ENCODE measurements at places on chromosomes 12 and 14.

DNA sequence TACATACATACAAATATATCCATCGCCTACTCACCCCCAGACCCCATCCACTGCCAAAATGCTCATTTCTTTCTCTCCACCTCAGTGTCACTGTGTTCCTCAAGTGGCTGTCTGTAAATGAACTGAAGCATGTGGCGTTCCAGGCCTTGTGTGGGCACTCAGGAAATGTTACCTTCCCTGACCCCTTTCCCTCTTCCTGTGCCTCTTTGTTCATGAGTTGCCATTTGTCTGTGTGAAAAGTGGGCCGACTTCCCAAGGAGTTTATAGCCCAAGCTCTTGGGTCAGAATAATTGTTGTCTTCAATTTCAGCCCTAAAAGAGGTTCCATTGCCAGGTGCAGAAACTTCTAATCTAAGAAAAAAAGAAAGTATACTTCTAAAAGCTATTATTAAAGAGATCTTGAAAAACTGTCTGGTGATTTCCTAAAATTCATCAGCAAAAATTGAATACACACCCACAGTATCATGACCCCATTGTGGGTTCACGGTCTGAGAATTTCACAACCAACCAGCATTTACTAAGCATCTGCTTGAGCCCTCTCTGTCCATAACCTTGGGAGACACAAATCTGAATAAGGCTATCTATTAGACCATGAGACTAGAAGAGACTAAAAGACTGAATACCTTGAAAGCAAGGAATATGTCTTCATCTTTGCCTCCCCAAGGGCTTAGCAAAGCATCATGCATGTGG is 201.4 kb upstream of the EEA1 start:
- no peak for DNase-seq

- DNase-seq: no peak
These were observed 746.4 kb upstream of the FLRT2 start for GRCh38 chr14:84783511-84783910.

DNA sequence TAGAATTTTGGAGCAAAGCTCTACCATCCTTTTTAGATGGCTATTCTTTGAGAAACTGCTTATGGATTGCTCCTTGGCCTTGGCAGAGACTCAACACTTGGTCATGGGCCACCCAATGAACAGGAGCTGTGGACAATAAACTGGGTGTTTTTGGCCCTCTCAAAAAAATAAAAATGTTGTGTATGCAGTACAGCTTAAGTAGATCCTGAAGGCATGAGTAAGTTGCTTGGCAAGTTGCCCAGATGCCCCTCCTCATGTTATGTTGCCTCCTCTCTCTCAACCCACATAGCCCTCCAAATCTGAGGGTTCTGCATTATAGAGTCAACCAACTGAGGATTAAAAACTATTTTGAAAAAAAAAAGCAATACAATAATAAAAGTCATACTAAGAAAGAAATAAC is 124.9 kb downstream of the ATP23 start:
- no peak for DNase-seq

GRCh38 chr14:68854421-68854820 is 61.6 kb upstream of the ZFP36L1 start:
- DNase-seq: no peak

GRCh38 chr12:75631831-75632230 is 120.4 kb upstream of the KRR1 start:
- no peak for DNase-seq

DNA sequence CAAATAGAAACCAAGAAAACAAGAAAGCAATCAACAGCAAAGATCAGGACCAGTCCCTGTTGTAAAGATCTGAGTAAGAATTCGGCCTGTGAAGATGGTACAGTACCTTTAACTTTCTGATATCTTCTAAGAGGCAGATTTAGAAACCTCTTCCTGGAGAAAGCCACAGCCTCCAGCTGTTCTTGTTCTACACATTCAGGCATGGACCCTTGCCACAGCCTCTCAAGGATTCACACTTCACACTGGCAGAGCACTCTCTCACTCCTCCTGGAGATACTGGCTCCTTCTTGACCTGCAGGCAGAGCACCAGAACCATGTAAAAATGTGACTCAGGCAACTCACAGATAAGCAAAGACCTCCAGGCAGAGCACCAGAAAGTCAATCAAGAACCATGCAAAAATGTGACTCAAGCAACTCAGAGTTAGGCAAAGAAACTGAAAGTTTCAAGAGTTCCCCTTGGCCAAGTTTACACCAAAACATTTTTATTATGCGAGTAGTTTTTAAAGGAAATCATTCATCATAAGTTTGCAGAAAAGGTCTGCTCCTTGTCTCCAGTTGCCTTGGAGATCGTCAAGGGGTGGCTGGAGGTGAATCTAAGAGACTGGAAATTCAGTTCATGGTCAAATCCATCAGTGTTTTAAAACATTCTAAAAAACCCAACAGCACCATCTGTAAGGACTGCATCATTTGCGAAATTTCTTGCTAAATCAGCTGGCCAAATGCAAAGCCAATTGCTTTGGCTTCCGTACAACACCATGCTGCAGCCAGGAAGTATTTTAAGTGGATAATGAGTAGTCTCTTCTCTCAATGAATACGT is 119.3 kb upstream of the MDM1 start:
- DNase-seq: peak; percentile 72

DNA sequence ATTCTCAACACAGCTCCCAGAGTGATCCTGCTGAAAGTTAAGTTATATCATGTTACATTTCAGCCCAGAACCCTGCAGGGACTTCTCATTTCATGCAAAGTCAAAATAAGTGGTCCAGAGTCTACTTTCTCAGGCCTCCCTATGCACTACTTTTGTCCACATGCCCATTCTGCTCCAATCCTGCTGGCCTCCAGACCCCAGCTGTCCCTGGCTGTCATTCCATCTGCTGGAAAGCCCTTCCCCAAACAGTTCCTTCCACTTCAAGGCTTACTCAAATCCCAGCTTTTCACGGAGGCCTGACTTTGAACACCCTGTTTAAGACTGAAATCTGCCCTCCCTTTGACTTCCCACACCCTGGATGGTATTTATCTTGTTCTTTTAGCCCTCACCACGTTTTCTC is 109.8 kb upstream of the DNM1L start:
- no peak for DNase-seq

GRCh38 chr14:88551094-88551870 is 3.5 kb downstream of the PTPN21 start:
- DNase-seq: peak; percentile 84

DNA sequence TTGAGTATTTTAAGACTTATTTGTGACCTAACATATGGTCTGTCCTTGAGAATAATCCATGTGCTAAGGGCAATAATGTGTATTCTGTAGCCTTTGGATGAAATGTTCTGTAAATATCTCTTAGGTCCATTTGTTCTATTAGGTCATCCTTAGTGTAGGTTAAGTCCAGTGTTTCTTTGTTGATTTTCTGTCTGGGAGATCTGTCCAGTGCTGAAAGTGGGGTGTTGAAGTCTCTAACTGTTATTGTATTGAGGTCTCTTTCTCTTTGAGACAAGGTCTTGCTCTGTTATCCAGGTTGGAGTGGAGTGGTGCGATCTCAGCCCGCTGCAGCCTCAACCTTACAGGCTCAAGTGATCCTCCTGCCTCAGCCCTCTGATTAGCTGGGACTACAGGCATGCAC is 108.0 kb downstream of the FIGNL2 start:
- no peak for DNase-seq

- DNase-seq: no peak
These were observed 993.5 kb downstream of the SLC6A15 start for GRCh38 chr12:83919081-83919480.

GRCh38 chr12:112419297-112420133 is 768 bp downstream of the PTPN11 start:
- DNase-seq: peak; percentile 23

GRCh38 chr14:72876710-72877063 is 17.2 kb downstream of the DPF3 start:
- no peak for DNase-seq

- no peak for DNase-seq
These were observed 3.9 kb downstream of the LHX5 start for GRCh38 chr12:113467502-113468364.

GRCh38 chr12:41344776-41345470 is 156.8 kb downstream of the PDZRN4 start:
- peak; percentile 22 for DNase-seq

- no peak for DNase-seq
These were observed 4.9 kb downstream of the VSX2 start for GRCh38 chr14:74244115-74244514.

DNA sequence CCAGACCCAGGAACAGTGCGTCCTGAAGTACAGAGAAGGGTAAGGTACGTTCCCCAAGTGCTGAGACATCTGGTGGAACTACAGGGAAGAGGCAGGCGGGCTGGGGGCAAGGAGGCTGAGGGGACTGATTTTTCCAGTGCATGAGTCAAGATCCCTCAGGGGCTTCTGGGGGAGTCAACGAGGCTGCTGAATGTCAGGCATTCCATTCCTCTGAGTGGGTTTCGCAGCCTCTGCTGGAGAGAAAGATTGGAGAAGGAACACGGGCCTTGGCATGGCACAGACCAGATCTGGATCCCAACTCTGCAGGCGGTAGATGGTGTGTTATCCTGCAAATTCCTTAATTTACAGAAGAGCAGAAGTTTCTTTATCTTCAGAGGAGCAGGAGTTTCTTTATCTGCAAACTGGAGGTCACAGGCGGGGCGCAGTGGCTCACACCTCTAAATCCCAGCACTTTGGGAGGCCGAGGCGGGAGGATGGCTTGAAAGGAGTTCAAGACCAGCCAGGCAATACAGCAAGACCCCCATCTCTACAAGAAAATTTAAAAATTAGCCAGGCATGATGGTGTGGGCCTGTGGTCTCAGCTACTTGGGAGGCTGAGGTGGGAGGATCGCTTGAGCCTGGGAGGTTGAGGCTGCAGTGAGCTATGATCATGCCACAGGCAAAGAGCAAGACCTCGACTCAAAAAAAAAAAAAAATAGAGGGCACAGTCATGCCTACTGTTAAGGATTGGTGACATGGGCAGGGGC is 132.6 kb upstream of the MAP1LC3B2 start:
- no peak for DNase-seq

DNA sequence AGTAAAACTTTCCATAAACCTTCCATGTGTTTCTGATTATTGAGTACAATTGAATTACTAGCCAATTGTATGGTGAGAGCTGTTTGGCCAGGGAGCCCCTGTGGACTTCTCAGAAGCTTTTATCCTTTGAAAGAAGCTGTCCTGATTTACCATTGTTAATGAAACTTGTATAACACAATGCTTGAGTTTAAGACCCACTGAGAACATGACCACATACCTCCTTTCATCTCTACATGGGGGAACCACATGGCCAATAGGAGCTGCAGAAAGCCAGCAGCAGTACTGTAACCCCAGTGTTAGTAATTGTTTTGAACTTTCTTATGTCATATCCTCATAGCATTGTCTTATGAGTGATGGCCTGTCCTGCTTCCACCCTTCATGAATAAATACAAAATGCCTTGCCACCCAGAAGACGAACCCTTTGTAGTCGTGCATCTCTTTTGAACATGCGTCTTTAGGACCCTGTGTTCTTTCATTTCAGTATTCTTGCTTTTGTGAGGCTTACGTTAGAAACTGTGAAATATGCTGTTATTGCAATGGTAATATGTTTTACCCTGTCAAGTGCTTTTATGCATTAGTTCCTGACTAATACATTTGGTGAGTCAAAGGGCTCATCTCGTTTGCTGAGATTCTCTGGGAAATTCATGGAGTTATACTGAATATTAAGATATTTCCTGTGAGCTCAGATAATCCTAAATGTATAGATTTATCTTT is 815.7 kb downstream of the NRXN3 start:
- peak; percentile 21 for DNase-seq

DNA sequence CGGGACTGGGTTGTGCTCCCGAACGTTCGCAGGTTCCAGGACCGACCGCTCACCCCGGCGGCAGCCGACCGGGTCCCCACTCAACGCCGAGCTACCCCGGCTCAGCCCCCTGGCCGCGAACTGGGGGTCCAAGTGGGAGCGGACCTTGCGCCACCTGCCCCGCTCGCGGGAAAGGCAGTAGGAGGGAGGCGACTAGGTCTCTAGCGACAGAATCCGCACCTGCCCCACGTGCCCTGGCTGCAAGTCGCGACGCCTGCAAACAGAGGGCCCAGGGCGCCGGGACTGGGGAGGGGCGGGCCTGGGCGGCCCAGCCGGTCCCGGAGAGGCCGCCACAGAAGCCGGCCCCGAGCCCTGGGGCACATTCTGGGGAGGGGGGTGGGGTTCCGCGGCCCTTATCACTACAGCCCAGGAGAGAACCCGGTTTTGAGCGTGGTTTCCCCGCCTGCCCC is 239.2 kb upstream of the CPNE8 start:
- no peak for DNase-seq

DNA sequence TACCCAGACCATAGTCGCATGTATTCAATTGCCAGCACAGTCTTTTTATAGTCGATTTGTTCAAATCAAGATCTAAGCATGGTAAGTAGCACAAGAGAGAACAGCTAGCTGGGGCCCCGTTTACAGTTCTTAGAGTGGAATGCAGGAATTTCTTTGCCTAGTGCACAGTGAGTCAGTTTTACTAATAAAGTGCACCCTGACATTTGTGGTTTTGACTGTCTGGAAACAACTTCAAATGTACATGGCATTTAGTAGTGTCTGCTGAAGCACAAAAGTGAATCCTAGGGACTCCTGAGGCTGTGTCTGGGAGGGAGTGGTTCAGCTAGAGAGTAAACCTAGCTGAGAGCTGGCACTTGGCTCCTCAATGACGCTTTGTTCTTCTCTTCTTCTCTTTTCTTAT is 64.9 kb downstream of the TMX1 start:
- DNase-seq: no peak

GRCh38 chr14:73696466-73697400 is 17.5 kb downstream of the PNMA1 start:
- DNase-seq: no peak

DNA sequence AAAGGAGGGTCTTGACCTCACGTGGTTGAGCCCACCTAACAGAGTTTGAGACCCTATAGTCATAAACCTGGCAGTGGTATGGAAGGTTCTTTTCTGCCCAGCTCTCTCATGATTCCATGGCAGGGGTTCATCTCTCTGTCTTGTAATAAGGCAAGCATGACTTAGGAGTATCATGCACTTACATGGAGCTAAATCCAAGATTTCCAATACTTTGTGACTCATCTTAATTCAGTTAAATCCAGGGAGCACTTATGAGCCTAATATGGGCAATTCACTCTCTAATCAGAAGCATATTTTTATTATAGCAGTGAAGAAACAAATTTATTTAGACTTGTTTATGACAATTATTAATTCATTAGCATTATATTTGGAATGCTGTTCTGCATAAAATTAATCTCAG is 131.8 kb upstream of the CPSF6 start:
- no peak for DNase-seq

Measured in NCI-H2081 (cell line).